ENCODE measurements at places on chromosomes 4 and X. TPM values are rescaled to one million over a fixed set of nuclear protein-coding genes. Genes with fewer than 3 reads are reported as not detected.

DNA sequence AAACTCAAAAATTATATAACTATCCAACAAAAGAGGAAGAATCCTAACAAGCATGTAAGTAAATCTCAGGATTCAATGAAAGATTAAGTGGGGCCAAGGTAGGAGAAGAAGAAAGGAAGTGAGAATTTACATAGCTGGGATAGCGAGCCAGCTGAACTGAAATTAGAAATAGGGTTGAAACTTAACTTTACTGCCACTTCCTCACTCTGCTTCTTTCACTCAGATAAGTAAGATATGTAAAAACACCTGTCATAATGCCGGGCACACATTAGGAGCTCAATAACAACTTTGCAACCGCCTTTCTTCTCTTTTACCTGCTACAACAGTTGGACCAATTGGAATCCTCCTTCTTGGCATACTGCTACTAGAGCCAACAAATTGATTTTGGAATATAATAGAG is 129.4 kb downstream of the CNKSR2 start:
- no peak for DNase-seq

GRCh38 chrX:106168107-106168506 is at the start of gene PWWP3B:
PWWP3B (plus strand) TSS chrX:106168305; CDS start chrX:106205433, 37,128 bp downstream.
- no peak for DNase-seq

GRCh38 chr4:185638548-185639301 is 103.4 kb upstream of the PDLIM3 start:
- DNase-seq: no peak

CRMP1 gene
- 0.17 TPM for total RNA-seq

KCTD8 gene
- total RNA-seq: 0.42 TPM

VSIG4 gene
- 25.3 TPM for total RNA-seq

CT83 gene
- not detected for total RNA-seq

AADAT gene
- 1.1 TPM for total RNA-seq

IBSP gene
- not detected for total RNA-seq
